H1 (cell line): ENCODE measurements at places on chromosomes 1 and 21. TPM values are rescaled to one million over a fixed set of nuclear protein-coding genes. Genes with fewer than 3 reads are reported as not detected.

DNA sequence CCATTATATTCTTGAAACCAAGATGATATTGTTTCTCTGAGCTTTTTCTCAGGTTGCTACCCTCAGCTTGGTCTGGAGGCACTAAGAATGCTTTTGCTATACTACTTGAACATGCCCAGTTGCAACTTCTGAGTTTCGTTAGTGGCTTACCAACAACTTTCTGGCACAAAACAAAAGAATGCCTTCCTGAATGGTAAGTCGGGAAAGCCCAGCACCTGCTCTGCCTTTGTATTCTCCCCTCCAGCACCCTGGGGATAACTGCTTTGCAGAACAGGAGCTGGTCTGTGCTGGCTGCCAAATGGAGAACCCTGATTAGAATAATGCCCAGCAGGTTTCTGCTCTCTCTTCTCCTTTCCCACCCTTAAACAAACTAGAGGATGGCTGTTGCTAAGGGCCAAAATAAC is 149.3 kb downstream of the TGFB2 start:
- H3K36me3 ChIP-seq = no peaks in the 10 kb centered on the region
- H3K4me1 ChIP-seq = peaks cover 9% of the 10 kb centered on the region
- no peaks in the 10 kb centered on the region for H3K27me3 ChIP-seq
- H3K4me3 ChIP-seq = no peak overlapping the region; the same call in 1 of the 2 replicates
- peak overlapping the region; percentile 89 for H3K27ac ChIP-seq

C1orf226 gene
- total RNA-seq = 18.8 and 19.5 TPM in 2 replicates

DNA sequence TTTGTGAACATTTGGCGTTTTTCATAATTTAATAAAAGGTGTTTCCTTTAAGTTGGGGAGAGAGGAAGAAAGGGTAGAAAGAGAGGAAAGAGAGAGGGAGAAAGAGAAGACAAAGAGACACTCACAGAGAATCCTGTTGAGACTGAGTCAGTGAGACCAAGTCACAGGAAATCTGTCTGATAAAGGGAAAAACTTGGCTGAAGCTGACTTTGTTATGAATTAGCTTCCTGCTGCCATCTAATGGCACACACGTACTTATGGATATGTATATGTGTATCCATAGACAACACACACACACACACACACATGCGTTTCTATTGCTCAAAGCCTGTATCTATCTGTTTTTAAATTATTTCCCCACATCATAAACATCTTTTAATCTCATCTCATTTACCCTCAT is 42.5 kb upstream of the DISC1 start:
- H3K4me3 ChIP-seq = no peak overlapping the region
- no peak for DNase-seq
- H3K27me3 ChIP-seq = no peaks in the 10 kb centered on the region
- no peaks in the 10 kb centered on the region for H3K36me3 ChIP-seq
- H3K27ac ChIP-seq = no peak overlapping the region
- no peaks in the 10 kb centered on the region for H3K4me1 ChIP-seq

CDA gene
- total RNA-seq = 3.3 and 4.4 TPM in 2 replicates

DNA sequence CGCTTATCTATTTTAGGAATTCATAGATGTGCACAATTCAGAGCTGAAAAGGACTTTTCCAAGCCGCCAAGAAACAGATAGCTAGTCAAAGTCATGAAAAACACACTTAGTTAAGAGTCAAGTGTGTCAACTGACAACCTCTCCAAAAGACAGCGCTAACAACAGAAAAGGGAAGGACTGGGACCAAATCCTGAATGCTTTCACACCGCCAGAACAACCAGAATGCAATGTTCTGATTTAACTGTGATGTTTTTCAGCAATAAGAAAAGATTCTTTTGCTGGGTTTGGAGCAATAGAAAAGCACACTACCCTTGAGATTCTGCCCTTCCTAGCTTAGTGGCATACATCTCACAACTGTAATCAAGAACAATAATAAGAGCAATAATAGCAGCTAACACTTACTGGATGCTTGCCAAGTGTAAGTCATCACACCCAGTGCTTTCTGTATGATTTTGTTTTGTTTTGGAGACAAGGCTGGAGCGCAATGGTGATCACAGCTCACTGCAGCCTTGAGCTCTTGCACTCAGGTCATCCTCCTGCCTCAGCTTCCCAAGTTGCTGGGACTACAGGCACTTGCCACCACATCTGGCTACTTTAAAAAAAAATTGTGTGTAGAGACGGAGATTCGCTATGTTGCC is 33.9 kb upstream of the SDC3 start:
- H3K27ac ChIP-seq = no peak overlapping the region
- no peaks in the 10 kb centered on the region for H3K4me1 ChIP-seq
- H3K36me3 ChIP-seq = peaks cover 86% of the 10 kb centered on the region
- H3K4me3 ChIP-seq = no peak overlapping the region
- DNase-seq = no peak
- H3K27me3 ChIP-seq = no peaks in the 10 kb centered on the region

DNA sequence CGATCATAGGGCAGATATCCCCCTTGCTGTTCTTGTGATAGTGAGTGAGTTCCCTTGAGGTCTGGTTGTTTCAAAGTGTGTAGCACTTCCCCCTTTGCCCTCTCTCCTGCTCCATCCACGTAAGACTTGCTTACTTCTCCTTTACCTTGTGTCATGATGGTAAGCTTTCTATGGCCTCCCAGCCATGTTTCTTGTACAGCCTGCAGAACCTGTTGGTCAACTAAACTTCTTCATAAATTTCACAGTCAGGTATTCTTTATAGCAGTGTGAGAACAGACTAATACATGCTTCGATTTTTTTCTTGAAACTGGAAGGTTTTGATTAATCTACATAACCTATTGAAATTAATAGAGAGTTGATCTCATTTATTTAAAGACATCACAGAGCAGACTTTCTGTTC is 302.5 kb upstream of the PBX1 start:
- H3K4me3 ChIP-seq = no peak overlapping the region
- H3K4me1 ChIP-seq = no peaks in the 10 kb centered on the region
- no peaks in the 10 kb centered on the region for H3K36me3 ChIP-seq
- H3K27me3 ChIP-seq = no peaks in the 10 kb centered on the region
- no peak for DNase-seq

DNA sequence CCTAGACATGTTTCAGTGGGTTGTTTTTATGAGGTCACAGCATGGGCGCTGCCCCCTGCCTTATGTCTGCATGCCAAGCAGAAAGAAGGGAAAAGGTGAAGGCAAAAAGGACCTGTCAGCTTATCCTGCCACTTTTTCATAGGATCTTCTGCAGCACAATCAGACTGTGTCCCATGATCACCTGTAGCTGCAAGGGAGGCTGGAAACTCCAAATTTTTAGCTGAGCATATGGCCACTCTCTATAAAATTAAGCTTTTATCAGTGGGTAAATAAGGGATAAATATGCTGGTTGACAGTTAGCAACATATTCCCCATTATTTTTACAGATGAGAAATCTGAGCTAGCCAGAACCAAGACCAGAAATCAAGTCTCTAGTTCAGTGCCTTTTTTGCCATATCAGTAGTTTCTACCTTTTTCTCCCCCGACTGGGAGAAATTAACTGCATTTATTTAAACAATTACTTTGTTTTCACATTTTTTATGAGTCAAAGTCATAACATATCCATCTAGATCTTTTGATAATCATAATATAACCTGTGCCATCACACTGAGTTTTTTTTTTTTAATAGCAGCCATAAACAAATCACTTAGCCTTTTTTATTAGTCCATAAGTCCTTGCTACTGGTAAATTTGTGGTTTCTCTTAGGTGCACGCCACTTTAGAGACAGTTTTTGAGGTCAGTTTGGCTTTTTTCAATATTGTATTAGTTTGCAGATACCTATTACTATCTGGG is 307.0 kb downstream of the NFIA start:
- DNase-seq = no peak
- no peak overlapping the region for H3K27ac ChIP-seq
- H3K4me3 ChIP-seq = no peak overlapping the region
- H3K36me3 ChIP-seq = no peaks in the 10 kb centered on the region
- H3K4me1 ChIP-seq = no peaks in the 10 kb centered on the region
